Stimulated activated CD4-positive, alpha-beta T cell treated with anti-CD3 and anti-CD28 coated beads, Interleukin-15, amount 100 ng/mL, for 48 hours (primary cell): ENCODE measurements at places on chromosomes 6 and 20.

GRCh38 chr20:36744243-36744642 lies 1.6 kb downstream of the NDRG3 start:
- DNase-seq: no peak

GRCh38 chr6:32933661-32934085 lies 7.2 kb downstream of the HLA-DMB start:
- peak; percentile 70 for DNase-seq

DNA sequence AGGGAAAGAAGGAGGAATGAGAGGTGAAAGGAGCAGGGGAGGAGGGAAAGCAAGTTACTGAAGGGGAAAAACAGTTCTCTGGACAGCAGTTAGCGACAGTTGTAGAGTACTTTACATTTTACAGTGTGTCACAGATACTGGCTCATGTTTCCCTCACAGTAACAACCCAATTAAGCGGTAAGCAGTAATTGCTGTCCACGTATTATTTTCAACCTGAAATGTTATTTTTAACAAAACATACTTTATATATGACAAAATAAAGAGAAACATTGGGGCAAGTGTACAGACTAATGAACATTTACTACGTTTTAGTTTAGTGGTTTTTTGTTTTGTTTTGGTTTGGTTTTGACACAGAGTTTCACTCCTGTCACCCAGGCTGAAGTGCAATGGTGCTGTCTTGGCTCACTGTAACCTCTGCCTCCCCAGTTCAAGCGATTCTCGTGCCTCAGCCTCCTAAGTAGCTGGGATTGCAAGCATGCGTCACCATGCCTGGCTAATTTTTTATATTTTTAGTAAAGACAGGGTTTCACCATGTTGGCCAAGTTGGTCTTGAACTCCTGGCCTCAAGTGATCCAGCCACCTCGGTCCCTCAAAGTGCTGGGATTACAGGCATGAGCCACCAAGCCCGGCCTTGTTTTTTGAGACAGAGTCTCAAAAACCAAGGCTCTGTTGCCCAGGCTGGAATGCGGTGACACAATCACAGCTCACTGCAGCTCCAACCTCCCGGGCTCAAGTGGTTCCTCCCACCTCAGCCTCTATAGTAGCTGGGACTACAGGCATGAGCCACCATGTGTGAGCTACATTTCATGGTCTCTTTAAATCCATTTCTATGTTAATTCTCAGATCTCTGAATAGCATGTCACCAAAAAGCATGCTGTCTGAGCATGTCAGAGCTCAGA lies 22.6 kb upstream of the BTN3A2 start:
- no peak for DNase-seq

- no peak for DNase-seq
These were observed 154.3 kb downstream of the MRPL14 start for GRCh38 chr6:43972913-43973300.

GRCh38 chr6:147467428-147467827 lies 41.1 kb upstream of the SAMD5 start:
- no peak for DNase-seq

- no peak for DNase-seq
These were observed 62.0 kb downstream of the MMUT start for GRCh38 chr6:49401063-49401462.

- no peak for DNase-seq
These were observed 133.8 kb downstream of the BACH2 start for GRCh38 chr6:90162648-90163387.

- DNase-seq: no peak
These were observed 36.8 kb upstream of the SAMD3 start for GRCh38 chr6:130259557-130259956.

DNA sequence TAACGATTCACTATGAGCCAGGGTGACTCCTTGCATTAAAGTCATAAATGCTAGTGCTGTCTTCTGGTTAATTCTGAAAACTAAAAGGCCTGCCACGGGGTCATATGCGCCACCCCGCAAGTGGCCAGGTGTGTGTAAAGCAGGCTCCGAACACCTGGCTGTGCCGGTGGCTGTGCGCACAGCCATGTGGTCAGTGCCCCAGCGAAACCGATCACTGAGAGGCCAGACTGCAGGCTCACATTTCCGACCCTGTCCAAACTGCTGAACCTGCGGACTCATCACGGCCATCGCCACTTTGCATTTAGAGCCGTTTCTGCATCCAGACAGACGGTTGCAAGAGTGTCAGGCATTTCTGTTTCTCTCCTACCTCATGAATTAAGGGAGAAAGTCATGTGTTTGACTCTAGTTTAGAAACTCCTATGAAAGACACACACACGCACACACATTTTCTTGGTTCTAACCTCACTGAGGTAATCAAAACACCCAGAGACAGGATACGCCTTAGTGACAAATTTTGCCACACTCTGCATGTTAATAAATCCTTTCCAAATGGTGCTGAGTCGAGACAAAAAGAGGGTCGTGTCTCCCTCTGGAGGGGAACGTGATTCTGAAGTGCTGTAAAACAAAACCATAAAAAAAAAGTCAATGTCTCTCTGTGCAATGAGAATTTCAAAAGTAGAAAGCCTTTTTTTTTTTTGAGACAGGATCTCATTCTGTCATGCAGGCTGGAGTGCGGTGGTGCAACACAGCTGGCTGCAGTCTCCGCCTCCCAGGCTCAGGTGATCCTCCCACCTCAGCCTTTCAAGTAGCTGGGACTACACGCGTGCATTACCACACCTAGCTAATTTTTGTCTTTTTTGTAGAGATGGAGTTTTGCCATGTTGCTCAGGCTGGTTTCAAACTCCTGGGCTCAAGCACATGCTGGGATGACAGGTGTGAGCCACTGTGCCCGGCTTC lies 31.0 kb upstream of the TCFL5 start:
- no peak for DNase-seq
